ENCODE measurements at places on chromosomes 3 and 15. TPM values are rescaled to one million over a fixed set of nuclear protein-coding genes. Genes with fewer than 3 reads are reported as not detected.
A peak's percentile ranks its signal among the peaks of the same experiment; 100 is the strongest.

DNA sequence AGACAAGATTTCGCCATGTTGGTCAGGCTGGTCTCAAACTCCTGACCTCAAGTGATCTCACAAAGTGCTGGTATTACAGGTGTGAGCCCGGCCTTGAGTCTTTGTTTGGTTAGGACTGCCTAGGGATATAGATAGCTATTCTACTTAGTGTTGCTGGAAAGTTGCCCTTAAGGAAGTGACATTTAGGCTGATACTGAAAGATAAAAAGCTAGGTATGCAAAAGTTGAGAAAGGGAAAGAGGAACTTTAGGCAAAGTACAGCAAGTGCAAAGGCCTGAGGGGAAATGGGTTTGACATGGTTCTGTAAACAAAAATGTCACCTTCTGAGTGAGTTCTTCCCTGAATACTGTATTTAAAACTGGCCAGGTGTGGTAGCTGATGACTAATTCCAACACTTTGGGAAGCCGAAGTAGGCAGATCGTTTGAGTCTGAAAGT, 111.5 kb downstream of the ZNF609 start:
- no peak for DNase-seq

- DNase-seq: no peak
Observed at GRCh38 chr3:183244981-183245476, 8.0 kb upstream of the B3GNT5 start.

DNA sequence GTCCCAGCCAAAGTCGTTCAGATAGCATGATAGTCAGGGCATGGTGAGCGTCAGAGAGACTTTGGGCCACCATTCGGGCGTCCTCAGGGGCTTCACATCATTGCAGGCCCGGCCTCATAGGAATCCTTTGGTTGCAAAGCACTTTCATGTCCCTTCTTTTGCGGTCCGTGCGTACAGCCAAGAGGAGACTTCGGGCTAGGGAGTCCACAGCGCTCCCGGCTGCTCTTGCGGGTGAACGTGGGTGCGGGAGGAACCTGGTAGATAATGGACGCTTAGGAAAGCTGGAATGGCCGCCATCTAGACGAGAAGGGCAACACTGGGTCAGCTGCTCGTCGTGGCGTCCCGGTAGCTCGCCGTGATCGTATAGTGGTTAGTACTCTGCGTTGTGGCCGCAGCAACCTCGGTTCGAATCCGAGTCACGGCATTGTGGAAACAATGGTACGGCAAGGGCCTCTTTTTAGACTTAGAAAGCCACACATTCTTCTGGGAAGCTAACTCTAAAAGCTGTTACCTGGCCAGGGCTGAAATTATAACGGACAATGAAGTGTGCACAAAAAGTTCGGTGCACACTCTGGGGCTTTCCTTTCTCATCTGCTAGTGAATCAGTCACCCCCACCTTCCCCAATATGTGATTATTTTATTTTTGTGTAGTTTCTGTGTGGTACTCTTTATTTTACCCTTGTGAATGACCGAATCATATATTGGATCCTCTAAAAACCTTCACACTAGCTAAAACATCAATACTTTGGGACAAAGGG, 13.2 kb upstream of the SHF start:
- peak; percentile 82 for DNase-seq

DNA sequence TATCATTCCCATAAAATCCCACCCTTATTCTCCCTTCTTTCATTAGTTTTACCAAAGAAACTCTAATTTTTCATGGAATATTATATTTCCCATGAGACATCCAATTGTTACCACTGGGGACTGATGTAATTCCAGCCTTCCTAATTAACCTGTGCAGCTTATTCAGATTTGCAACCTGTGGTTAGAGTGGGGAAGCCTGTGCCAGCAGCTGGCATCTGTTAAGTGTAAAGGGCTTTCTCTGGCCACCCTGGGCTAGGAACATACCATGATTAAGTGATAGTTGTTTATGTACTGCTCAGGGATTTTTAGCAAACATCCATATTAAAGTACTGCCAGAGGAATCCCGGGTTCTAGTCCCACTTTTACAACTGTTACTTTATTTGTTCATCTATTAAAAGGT, 78.2 kb downstream of the TPRG1 start:
- DNase-seq: no peak

- no peak for DNase-seq
Observed at GRCh38 chr3:155984791-155985417, 114.5 kb downstream of the GMPS start.

DNA sequence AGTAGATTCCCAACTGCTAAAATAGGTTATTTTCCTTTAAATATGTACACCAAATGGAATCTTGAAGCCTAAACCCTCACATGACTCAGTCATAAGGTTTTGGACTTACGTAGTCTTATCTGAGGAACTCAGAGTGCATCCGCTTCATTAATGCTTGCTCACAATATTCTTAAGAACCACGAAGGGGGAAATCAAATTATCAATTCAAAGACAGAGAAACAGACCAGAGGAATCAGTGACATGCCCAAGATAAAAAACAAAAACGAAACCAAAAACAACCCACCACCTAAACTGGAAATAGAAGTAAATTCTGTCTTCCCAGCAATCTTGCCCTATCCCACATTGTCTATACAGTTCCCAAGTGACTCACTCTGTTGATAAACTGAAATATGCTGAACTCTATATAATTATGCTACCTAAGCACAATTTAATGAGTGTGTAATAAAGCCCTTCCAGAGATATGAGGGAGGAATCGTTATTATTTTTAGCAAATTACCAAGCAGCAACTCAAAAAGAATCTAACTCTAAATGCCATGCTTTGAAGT, 135.4 kb upstream of the CBLB start:
- DNase-seq: peak; percentile 82

GRCh38 chr15:100686021-100686724, 83.8 kb downstream of the ASB7 start:
- no peak for DNase-seq

GRCh38 chr15:70385711-70386110, 288.0 kb upstream of the TLE3 start:
- no peak for DNase-seq

DNA sequence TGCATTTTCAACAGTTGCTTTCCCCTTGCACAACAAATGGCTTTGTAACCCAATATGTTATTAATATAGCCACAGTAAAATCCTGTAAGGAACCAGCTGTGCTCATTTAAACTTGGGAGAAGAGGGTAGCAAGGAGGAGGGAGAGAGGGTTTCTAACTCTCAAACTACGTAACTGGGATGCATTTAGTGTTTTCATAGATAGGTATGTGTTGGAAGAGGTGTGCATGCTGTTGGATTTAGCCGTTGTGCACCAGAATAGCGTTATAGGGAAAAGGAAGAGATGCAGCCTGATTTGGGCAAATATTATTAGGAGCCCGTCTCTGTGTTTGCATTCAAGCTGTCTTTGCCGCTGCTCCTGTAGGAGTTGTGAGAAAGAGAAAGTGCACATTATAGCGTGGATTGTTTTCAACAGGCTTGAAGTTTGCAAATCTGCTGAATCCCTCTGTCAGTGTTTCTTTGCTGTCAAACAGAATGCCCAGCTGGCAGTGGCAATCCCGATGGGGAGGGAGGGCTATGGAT, 39.4 kb downstream of the ARPP21 start:
- DNase-seq: peak; percentile 63

- no peak for DNase-seq
Observed at GRCh38 chr3:73405000-73405399, 219.7 kb downstream of the PDZRN3 start.

DNA sequence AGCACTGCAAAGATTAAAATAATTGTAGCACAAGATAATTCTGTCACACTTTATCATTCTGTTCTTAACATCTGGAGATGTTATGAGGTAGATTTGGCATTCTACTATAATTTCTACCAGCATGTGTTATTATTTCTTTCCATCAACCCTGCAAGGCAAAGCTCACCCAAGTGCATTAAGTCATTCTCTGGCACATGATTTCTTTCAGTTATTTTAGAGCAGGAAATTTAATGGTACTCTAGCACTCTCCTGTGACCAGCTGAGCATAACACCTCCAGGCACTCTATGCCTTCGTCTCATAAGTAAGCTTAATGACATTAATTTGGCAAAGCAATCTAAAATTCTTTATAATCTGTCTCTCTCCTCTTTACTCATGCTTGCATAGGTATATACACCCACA, 300.2 kb upstream of the GPR149 start:
- DNase-seq: no peak

GRCh38 chr3:190912736-190913135, 50.2 kb upstream of the GMNC start:
- DNase-seq: peak; percentile 52

The ADPRH gene
- total RNA-seq: 13.3 TPM

The MYO5C gene
- total RNA-seq: 0.26 TPM

The KIF9 gene
- 2.2 TPM for total RNA-seq

The AGBL1 gene
- total RNA-seq: under 0.01 TPM

The C3orf49 gene
- not detected for total RNA-seq
